ENCODE measurements at places on chromosomes 5 and 9. TPM values are rescaled to one million over a fixed set of nuclear protein-coding genes. Genes with fewer than 3 reads are reported as not detected.

DNA sequence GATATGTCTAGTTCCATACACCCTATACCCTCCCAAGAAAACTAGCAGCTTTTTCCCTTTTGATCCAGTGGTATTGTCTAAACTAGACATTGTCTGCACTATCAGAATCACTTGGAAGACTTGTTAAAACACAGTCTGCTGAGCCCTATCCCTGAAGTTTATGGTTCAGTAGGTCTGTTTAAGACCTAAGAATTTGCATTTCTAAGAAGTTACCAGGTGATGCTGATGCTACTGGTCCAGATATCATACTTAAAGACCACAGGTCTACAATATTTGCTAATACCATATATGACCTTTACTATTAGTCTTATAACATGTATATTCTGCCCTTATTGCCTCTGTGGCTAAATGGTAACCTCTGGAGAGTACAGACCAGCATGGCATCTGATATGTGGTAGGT is 23.3 kb downstream of the SKIC3 start:
- DNase-seq, result no peak

DNA sequence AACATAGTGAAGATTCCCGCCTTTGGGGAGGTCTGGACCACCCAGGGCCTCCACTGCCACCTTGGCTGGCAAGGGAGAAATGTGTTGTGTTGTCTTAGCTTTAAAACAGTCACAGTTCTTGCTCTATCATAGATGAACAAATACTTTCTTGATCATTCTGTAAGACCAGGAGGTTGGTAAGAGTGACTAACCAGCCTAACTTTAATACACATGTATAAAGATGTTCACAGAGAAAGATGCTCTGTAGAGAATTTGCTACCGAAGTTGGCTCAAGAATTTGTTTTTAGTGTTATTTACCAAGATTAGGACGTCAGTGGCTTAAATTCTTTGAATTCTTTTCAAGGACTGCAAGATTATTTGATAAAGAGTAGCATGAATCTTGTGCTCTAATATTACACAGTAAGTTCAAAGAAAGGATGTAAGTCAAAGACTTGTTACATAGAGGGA is 28.4 kb downstream of the GLRX start:
- no peak for DNase-seq

DNA sequence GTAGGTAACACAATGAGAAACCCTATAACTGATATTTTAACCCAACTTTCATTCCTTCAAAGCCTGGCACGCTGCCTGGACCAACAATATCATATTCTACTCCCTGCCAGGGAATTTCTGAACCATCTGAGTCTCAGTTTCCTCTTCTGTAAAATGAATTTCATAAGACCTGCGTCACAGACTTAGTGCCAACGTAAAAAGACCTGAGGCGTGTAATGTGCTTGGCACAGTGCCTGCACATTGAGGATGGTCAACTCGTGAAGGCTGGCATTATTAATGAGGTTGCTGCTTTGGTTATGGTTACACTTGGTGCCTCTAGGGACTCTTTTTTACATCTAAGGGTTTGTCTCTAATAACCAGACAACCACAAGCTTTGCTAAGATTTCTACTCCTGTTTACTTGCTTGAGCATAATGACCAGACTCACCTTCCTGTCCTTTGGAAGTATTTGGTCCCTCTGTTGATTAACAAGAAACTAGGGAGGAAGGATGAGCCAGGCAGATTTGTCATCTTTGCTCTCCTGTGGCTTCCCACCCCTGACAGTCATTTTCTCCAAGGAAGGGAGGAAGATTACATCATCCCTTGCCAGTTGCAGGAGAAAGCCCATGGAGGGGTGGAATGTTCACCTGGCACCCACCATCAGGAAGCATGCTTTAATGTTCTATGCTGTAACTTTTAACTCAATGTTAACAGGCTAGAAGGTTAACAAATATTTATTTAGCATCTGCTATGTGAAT is 79.0 kb downstream of the PAPPA start:
- DNase-seq, result no peak

- DNase-seq, result no peak
Observed at GRCh38 chr5:11023945-11024344, 262.9 kb upstream of the DAP start.

DNA sequence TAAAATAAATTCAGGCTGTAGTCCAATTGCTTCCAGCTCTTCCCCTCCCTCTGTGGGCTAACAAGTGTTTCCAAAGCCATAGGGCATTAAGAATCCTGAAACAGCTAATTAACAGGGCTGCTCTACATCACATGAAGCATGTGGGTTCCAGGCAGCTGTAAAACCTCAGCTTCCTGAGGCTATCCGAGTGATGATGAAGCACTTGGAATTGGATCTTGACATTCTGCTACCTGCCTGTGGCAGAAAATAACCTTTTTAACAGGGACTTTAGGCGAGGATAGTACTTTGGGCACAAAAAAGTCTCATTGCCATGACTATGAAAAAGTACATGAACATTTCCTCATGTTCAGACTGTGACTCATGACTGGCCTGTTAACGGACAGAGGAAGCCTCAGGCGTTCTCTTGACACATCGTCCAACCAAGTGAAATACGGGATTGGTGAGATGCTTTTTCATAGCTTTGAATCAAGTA is 107.2 kb downstream of the PDE4D start:
- DNase-seq, result no peak

DNA sequence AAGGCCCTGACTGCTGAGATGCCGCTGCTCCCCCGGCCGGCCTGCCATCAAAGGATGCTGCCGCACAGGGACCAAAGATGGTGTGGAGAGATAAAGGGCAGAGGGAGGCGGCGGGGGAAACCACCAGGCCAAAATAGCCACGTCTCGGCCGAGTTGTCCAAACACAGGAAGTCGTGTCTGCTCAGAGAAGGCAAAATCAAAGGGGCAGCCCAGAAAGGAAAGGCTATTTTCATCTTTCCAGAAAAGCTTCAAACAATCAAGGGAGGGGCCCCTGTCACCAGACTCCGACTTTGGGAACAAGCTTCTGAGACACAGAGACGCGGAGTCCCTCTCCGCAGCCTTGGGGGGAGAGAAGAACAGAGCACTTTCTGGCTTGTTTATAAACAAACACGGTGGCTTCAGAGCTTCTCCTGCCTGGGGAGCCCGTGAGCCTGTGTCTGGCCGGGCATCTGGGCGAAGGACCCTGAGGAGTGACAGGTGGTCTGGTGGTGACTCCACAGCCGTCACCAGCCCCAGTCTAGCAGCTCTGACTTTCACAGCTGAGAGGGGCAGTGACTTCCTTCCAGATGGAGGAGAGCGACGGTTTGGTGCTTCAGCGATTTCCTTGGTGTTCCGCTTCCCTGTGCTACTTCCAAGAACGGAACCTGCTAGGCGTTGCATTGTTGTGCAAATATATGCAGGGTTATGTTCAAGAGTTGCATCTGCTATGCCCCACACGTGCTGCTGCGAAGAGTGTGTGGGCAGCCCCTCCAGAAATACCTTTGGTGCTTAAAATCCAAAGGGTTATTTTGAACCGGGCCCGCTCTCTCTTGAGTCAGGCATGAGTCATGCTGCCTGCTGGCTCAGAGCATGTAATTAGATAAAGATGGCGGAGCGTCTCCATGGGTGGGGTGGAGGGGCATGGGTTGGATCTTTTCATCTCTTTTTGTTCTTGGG is 24.0 kb downstream of the ADAMTSL2 start:
- no peak for DNase-seq

DNA sequence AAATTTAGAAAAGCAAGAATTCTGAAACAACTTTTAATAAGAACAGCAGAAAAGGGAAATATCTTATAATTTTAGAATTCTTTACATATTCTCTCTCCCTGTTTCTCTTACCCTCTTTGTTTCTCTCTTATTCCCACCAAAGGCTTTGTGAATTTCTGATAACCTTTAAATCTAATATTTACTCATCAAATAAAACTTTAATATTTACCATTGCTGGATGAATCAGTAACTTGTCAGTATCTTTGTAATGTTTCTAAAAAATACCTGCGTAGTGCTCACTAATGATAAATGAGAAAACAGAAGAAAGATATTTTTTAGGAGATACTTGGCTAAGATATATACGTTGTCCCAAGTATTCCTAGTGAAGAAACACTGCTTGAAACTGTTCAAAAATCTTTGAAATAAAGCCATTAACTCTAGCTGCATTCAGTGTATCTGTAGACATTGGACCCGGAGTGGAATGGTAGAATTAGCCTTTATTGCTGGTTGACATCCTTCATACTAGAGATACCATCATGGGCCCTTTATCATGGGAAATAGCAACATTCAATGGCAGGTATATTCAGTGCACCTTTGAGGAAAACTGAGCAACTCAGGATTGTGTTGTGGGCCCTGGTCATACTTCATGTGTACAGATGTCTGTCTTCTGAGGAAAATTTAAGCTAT is 2160.4 kb downstream of the MAT2B start:
- DNase-seq, result no peak

PDZD2 gene
- 42.7 TPM for total RNA-seq

FAM219A gene
- total RNA-seq, result 9.3 TPM

DPH7 gene
- 32.9 TPM for total RNA-seq

TMEM252 gene
- not detected for total RNA-seq

FGF18 gene
- total RNA-seq, result 1.7 TPM

MLANA gene
- not detected for total RNA-seq

CRB2 gene
- total RNA-seq, result not detected

SV2C gene
- total RNA-seq, result 3.4 TPM
